Lung (tissue), 17 donors: ENCODE measurements at places on chromosomes 6 and 20.

GRCh38 chr20:4383961-4384360 lies 337.7 kb upstream of the PRND start:
- no peak for DNase-seq

DNA sequence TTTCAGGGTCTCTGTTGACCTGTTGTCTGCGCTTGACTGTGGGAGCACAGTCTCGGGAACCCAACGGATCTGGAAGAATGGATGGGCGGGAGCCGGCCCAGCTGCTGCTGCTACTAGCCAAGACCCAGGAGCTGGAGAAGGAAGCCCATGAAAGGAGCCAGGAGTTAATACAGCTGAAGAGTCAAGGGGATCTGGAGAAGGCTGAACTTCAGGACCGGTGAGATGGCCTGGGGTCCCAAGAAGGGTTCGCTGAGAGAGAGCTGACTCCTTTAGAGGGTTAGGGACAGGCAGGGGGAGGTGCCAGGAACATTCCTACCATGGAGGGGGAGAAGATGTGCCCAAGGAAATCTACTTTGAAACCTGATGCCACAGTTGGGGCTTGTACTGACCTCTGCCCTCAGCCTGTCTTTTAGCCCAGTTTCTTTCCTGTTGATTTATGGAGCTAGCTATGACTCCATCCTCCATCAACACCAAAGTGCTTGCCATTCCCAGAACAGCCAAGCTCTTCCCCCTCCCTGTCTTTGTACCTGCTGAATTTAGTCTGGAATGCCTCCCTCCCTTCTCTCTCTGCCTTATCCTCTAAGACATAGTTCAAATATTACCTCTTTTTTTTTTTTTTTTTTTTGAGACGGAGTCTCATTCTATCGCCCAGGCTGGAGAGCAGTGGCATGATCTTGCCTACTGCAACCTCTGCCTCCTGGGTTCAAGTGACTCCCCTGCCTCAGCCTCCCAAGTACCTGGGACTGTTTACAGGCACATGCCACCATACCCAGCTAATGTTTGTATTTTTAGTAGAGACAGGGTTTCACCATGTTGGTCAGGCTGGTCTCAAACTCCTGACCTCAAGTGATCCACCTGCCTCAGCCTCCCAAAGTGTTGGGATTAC lies 12.2 kb downstream of the CEP250 start:
- no peak for DNase-seq

GRCh38 chr6:168198302-168199180 lies 119.5 kb upstream of the FRMD1 start:
- no peak for DNase-seq

GRCh38 chr20:64116541-64117431 lies 9.4 kb upstream of the NPBWR2 start:
- no peak for DNase-seq

DNA sequence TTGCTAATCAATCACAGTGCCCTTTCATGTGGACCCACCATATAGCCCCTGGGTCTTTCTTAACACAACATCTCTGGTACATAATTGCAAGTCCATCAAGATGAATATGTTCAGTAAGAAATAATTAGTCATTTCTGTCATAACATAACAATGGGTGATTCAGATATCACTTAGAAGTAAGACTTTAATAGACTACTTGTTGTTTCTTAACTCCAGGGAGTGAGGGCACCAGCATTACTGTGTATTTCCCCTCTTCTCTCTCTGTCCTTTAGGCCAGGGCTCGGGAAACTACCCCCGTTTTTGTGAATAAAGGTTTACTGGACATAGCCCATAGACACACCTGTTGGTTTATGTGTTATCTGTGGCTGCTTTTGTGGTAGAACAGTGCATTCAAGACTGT lies 123.5 kb downstream of the SLC24A3 start:
- no peak for DNase-seq

GRCh38 chr6:152068622-152069261 lies 261.3 kb downstream of the ESR1 start:
- no peak for DNase-seq

DNA sequence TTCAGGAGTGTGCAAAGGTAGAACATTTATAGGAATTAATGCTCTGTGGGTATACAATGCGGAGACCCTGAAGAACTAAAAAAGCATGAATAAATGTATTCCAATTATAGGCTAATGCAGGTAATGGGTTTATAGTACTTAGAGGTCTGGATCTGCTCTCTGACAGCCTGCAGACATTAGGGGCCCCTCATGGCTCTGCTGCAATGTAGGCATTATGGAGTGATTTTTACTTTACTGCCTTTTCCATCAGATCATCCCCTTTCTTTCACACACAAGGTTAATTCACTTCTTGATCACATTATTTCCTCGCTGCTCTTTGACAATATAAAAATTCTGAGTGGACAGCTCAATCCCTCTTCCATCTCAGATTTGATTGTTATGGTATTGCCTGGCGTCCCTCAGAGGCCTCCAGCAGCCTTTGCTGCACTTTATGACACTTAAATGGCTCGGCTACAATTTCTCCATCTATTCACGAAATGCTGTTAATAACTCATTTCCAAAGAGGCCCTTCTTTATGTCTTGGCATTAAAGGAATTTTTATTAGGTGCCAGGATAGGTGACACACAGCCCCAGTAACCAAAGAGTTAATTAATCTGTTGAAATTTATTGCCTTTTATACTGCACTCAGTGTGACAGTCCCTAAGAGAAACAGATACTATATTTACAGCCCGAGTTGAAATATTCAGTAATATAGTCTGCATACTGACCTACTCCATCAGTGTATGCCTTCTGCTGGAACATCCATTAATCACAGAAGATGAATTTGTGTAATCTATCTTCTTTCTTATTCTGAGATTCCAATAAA lies 33.4 kb upstream of the SLC35B3 start:
- no peak for DNase-seq

DNA sequence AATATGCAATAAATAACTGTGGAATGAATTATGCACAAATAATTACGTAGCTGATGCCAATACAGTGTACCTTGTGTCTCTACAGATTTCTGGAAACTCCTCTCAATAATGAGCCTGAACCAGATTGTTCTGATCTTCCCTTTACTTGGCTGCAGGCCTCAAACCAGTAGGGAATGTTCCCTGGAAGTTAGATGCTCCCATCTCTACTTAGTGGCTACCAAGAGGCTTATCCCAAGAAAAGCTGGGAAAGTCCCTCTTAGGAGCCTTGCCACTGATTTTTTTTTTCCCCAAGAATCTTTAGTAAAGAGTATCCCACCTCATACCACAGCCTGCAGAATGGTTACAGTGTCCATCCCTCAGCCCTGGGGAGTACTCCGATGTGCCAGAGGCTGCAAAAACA lies 702.1 kb downstream of the RFPL4B start:
- no peak for DNase-seq

DNA sequence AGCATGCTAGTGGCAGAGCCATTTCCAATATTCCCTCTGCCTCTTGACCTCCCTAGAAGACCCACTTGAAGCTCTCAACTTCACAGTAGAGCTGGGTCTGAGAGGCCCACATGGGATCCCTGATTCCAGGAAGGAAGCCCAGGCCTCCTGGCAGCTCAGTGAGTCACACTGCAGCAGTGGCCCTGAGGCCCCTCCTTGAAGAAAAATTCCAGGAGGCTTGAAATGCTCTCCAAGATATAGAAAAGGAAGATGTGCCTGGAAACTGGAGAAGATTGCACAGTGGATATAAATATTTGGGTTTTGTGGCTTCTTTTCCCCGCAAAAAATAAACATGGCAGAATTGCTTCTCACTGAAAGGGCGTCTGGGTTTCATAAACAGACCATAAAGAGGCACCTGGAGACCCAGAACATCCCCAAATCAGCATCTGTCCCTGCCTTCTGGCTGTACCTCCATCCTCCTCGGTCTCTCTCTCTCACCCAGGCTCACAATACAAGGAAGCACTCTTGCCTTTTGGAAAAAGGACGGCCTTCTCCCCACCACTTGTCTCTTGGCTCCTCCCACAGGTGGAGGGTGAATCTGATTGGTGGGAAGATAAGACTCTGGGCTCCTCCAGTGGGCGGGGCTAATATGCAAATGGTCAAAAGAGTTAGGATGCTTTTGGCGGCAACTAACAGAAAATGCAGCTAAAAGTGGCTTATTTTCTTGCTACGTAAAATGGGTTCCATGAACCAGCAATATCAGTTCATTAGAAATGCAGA lies 200.0 kb upstream of the SULF2 start:
- no peak for DNase-seq

- DNase-seq = peak; percentile 24
Observed at GRCh38 chr6:109239651-109240321, 142.5 kb downstream of the CD164 start.

DNA sequence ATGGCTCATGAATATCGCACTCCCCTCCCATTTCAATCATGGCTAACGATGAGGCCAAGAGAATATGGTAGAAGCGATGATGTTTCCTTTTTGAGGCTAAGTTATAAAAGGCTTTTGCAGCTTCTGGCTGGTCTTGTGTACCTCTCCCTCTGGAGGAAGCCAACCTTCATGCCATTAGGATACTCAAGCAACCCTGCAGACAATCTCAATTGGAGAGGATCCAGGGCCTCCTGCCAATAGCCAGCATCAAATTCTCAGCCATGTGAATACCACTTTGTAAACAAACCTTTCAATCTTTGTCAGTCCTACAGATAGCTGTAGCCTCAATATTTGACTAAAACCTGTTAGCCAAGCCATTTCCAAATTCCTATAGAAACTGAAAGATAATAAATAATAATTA lies 738.4 kb downstream of the KIF16B start:
- no peak for DNase-seq

DNA sequence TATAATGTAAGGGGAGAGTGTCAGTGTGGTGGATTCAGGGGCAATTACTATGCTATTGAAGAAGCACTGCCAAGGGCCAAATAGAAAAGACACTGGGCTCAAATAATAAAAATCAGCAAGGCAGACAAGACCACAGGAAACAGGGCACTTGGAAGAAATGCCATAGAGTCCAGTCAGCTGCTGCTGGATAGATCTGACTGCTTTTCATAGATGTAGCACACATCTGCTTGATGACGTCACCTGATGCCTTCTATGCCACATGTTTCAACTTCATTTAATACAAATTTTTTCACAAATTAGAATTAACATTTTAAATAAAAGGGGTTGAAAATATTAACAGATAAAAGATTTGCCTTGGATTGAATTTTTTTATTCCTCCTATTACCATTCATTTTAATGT lies 23.9 kb upstream of the AHI1 start:
- DNase-seq = no peak

DNA sequence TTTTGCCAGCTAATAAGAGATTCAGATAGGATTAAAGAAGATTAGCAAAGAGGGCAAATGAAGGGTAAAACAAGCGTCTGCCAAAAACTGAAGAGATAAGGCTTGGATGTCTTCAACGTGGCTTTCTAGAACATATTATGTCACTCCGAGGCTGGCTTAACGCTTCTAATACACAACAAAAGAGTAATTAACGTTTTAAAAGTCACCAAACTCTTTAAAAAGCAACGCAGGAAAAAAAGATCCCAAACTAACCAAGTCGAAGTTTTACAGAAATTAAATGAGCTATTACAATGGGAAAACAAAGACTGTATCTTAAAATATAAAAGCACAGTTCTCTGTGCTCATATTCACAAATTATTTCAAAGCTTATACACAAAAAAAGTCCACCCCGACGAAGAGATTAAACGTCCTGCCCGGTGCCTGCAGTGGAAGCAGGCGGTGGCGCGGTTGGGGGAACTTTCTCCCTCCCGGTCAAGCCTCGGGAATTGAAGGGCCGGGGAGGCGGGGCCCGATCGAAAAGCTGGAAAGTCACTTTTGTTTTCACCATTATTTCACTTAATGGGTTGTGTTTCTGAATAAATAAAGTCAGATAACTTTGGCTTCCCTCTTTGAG lies 1.2 kb downstream of the MAK start:
- DNase-seq = peak; percentile 50

DNA sequence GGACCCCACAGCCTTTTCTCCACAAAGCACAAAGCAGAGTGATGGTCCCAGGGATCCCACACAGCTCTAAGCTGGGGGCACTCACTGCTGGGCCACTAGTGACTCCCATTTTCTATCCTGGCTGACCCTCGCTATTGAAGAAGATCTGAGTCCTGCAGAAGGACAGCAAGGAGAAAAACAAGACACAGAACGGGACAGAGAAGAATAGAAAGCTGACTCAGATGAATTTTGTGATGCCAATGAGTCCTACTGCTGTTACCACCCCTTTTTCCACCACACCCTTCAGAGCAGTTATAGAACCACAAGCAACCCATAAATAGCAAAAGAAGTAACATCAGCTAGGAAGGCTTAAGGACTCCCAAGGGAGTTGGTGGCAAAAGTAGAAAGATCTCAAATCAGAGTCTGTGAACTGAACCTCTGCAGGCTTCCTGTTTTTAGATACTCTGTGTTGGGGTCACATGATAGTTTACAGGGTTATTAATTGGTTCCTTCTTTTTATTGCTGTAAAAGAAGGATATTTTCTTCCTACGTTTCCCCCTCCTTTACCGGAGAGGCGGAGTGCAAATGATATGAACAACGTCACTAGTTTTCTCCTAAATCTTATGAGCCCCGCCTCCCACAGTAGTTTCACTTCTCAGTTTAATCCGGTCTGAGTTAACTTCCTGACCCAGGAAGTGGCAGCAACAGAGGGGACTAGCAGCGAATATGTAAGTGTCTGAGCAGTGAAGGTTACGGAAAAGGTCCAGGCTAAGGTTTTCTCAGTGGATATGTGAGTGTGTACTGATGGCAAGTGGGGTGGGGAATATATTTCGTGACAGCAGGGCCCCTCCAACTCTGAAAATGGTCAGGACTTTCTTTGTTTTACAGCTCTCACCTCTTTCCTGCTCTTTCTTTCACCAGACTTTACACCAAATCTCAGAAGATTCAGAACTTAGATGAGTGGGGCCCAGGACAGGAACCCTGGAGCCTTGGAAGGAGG lies at the start of gene TRIM38:
TSS of gene TRIM38 (plus strand) at position 654 of the 979 bp plus-strand sequence. CDS start 3,721 bp downstream, outside the sequence.
- peak; percentile 80 for DNase-seq

DNA sequence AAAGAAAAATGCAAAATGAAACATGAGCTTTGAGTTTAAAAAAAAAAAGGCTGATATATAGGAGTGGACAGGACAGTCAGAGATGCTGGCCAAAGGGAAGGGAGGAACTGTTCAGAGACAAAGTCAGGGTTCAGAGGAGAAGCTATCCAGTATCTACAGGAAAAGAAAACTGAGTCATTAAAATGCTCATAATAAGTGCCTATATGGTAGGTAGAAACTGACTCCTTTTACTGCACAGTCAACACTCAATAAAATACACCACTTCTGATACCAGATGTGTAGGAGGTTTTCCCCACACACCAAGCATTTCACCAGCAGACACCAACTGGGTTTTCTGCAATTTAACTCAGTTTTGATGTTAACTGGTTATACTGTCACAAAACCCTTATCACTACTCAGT lies 32.9 kb downstream of the FRK start:
- no peak for DNase-seq

- no peak for DNase-seq
Observed at GRCh38 chr6:29142309-29142708, 28.4 kb upstream of the OR2J2 start.

DNA sequence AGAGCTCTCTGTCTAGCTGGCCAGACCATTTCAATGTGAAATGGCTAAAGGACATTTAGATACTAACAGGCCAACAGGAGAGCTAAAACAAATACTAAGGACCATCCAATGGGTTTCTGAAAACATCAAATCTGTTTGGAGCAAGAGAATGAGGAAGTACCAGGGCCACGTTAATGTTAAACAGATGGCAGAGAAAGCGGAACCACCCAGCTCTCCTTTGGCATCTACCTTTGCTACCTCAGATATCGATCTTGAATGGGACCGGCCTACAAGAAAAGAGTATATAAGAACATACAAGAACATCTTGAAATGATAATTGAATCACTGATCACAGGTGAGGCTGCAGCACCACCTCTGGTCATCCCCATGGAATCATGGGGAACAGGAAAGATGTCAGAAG lies 31.8 kb downstream of the KCNK5 start:
- no peak for DNase-seq
